ENCODE measurements at places on chromosomes 2 and 18.

- no peak for DNase-seq
Measured at GRCh38 chr2:10915731-10916276, 4.1 kb downstream of the KCNF1 start.

DNA sequence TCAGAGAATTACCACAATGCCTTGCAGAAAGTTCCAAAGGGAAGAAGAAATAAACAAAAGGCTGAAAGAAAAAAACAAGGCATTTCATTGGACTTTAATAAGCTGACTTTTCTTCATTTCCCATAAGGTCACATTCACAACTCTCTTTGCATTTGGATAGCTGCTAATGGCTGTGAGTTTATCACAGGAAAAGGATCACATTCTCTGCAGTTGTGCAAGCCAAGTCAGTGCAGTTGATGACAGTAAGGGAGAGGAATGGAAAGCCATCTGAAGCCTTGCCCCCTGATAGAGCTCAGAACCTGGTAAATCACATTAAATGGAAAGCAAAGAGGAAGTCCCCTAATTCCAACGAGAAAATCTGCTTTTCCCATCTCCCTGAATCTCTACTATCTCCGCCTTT lies 950.6 kb downstream of the CNTNAP5 start:
- DNase-seq = no peak

- no peak for DNase-seq
Measured at GRCh38 chr2:10265329-10266132, 37.2 kb upstream of the HPCAL1 start.

DNA sequence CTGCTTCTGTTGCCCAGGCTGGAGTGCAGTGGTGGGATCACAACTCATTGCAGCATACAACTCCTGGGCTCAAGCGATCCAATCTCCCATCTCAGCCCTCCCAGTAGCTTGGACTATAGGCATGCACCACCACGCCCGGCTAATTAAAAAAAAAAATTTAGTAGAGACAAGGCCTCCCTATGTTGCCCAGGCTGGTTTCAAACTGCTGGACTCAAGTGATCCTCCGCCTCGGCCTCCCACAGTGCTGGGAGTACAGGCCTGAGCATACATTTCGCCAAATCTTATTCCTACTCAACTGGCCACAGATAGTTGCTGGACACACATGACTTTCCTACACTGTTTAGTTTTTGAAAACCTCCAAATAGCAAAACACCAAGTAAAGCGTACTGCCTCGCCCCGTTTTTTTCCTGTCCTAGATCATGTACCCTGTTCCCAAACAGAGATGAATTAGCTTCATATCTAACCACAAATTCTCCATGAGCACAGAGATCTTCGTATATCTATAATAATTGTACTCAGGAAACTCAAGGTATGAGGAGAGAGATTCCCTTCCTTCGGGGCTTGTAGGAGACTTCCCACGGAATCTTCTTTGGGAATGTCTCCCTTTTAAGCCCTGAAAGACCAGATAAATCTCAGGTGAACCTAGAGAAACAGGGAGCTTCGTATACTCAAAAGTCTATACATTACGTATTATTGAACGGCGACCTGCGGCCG lies 598 bp upstream of the C2orf69 start:
- no peak for DNase-seq

DNA sequence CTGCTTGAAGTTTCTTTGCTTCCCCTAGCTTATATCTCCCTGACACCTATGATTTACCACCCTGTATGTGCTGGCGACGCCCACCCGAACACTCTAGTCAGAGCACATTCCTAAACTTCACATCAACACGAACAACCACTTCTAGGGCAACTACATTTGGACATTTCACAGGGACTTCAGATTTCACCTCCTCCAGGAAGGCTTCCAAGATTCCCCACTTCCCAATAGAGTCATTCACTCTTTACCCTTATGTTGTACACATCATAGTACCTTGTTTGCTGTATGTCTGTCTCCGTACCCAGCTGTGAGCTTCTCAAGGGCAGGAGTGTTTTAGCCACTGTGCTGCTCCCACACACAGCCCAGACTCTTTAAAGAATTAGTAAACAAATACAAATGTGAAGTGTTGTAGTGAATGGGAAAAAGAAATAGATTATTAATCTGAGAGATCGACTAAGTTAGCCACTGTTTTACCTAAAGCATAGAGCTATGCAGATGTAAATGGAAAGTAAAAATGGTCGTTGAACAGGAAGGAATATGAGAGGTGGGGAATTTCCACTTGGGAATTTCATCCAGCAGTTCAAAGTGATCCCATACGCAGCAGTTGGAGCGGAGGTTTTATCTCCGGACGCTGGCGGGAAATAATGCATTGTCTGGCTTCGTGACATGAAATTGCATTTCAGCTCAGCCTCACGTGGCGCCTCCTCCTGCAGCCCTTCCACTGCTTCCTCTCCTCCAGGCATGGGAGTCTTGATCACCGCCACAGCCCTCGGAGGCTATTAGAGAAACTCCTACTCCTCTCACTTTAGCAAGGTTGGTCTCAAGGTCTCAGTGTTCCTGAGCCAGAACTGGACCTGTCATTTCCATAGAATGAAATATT lies 233.4 kb upstream of the COPS8 start:
- DNase-seq = no peak

GRCh38 chr2:71631411-71631931 lies 178.1 kb downstream of the DYSF start:
- peak; percentile 55 for DNase-seq

GRCh38 chr18:60295674-60296073 lies 76.9 kb downstream of the MC4R start:
- DNase-seq = peak; percentile 41

DNA sequence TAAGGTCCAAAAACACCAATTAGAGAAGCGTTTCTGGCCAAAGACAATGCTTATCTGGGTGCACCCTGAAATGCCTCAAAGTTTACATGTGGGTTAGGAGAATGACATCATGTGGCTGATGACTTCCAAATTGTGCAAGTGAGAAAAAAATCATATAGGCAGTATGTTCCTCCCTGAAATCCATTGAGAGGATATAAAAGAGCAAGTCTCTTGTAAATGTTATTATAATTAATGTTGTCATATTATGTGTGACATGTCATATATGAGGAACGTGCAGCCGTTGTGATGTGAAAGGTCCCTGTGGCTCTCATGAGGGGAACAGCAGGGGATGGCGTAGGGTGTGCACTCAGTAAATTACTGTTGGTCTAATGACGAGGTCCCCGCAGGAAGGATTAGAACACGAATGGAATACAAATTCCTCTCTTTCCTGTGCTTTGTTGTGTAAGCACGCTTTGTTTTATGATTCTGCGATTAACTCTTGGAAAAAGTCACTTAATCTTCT lies 290.8 kb downstream of the PRKCE start:
- DNase-seq = no peak

DNA sequence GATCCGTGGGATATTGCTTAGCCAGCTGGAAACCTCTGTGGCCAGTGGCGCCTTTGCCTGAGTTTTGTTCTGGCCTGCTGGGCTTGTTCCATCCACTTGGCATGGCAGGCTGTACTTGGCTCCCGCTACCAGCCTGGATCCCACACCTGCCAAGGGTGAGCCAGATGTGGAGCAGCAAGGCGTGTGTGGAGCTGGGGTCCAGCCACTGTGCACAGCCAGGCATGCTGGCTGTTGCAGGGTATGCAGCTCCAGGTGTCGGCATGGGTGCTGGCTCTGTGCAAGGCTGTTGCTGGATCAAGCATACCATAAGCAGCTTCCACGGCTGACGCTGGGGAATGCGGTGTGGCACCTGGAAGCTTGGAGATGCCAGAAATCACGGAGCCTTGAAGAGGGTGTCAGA lies 34.5 kb downstream of the PTPN4 start:
- DNase-seq = no peak

GRCh38 chr18:79975985-79976680 lies 11.7 kb downstream of the HSBP1L1 start:
- DNase-seq = no peak

- DNase-seq = no peak
Measured at GRCh38 chr2:182890773-182891378, 24.4 kb upstream of the FRZB start.

DNA sequence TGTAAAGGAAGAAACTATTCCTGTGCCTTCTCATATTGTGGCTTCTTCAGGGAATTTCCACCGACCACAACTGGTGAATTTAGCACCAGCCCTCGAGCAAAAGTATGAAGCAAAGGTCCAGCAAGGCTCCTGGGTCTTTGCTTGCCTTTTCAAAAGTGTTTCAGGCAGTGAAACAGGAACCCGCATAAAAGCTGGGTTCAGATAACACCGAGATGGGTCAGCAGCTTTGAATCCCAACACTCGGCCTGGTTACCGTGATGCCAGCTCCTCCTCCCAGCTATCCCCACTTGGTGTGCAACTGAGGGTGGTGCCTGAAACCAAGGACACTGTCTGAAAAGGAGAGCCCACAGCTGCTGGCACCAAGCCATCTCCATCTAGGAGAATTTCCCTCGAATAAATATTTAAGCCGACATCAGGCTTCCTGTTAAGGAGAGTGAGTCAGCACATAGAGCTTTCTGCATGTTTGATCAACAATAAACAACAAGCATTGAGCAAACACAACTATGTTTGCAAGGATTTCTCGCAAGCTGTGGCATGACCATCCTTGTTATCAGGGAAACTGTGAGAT lies 69.5 kb downstream of the ANTXR1 start:
- DNase-seq = peak; percentile 79

DNA sequence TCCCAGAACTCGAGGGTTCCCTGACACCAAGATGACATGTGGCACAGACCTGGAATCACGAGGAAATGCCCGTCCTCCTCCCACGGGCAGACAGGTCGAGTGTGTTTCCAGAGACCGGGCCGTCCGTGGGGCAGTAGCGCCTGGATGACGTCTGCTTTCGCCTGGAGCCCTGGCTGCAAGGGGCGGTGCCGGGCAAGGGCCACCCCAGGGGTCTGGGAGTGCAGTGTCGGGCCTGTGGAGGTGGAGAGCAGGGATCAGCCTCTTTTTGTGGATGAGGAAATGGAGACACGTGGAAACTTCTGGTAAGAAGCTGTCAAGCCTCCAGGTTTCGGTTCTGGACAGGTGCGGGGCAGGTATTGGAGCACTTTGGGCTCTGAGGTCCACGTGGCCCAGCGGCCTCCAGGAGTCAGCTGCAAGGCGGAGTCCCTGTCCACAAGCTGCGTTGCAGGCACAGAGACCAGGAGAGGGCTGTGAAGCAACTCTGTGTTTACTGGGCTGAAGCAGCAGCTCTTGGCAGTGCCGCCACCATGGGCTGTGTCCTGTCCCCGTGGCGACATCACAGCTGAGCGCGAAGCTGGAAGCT lies 25.6 kb downstream of the NFATC1 start:
- no peak for DNase-seq

GRCh38 chr2:193703411-193703810 lies 1508.7 kb upstream of the TMEFF2 start:
- no peak for DNase-seq
